ENCODE measurements at places on chromosomes 12 and 14.

DNA sequence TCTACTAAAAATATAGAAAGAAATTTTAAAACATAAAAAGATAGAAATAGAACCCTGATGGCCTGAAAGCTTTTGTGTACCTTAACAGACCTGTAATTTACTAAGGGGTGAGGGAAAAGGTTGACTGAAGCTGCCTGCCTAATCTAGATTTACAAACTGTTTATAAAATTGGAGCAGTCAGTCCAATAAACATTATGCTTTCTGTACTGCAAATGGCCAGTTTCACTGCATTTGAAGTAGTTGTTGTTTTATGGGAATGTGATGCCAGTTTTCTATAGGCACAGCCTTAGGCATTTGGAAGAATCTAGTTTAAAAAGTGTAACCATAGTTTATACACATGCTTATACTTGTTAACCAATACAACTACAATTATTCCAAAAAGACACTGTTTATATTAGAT lies 19.1 kb downstream of the SIX1 start:
- DNase-seq: no peak

GRCh38 chr12:6434205-6435140 lies 10.3 kb upstream of the CD27 start:
- no peak for DNase-seq

- no peak for DNase-seq
Measured at GRCh38 chr12:114480337-114481199, 74.6 kb upstream of the TBX5 start.

DNA sequence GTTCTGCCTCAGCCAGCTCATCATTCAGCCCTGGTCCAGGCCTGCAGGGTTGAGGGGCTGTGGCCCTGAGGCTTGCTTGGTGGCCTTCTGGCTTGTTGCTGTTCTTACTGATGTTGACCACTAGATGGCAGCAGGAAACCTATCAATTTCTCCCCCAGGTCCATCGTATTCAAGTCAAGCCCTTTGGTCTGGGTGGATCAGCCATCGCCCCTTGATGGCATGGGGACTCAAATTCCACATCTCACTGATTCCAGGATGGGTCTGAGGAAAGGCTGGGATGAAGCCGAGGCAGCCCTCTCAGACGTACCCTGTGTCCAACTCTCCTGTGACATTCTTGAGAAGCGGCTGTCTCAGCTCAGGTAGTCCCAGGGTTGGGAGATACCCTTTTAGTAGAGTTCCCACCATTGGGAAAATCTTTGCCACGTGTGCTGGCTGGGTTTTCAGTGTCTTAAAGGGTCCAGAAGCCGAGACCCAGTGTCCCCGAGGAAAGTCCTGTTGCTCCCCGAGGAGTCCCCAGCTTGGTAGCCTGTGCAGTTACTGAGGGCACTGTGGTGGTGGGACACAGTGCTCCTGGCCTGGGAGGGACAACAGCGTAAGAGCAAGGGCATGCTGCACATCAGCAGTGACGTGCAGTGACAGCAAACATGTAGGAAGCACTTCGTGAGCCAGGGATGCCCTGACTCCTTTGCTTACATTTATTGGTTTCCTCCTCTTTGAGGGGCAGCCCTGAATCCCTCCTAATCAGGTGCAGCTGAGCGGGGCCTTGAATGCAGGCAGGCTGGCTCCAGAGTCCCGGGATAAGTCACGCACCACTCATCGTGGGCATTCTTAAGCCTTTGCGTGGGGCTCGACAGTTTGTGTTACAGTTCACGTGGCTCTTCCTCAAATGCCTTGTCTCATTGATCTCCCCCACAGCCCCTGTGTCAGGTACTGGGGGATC lies 58.6 kb downstream of the TSPAN9 start:
- no peak for DNase-seq

DNA sequence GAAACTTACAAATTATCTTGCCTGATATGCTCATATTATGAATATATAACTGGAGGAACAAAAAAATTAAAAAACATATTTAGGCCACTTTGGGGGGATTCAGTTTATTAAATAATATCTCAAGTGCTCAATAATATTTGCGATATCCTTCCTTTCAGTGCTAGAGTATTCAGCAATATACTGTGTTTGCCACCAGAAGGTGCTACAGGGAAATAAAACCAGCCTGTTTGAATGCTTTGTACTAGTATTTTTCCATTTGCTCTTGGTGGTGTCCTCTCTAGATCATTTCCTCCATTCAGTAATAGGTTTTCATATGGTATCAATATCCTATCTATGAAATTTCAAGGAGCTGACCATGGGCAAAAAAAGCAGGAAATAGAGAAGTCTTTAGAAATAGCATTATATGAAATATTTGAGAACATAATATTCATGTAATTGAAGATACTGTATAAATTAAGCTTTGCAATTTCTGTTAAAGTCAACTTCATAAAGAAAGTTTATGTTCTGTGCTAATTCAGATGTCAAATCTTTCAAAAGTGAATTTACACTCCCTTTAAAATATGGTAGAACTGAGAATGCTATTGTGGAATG lies 106.2 kb upstream of the NAV3 start:
- DNase-seq: no peak

DNA sequence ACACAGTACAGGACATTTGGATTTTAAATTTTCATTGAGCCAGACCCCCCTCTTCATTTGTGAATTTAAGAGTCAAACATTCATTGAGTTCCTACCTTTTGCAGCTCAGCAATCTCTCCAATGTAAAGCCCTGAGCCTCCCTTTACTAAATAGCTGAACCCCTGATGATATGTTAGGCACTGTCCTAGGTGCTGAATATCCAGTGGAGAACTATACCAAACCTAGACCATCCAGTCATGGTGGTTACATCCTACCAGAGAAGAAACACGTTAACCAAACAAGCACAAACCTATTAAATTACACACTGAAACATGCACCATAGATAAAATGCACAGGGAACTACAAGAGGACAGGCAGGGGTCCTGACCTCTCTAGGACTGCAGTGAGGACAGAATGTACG lies 1585.3 kb upstream of the TMEM132C start:
- DNase-seq: no peak

DNA sequence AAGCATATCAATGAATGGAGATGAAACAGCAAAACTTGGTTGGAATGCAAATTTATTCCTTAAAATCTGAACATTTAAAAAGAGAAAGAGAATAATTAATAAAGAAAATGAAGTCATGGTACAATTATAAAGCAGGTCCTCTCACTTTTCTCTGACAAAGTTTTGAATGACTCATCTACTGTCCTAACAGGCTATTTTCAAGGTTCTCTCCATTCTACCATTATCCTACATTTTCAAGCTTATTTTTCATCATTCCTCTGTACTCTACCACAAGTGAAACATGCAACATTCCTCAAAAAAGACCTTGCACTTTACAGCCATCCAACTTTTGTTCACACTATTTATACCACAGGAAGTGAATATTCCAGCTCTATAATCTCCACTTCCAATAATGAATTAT lies 36.9 kb upstream of the AP4S1 start:
- no peak for DNase-seq

GRCh38 chr12:102472496-102472895 lies 7.9 kb downstream of the IGF1 start:
- DNase-seq: no peak

DNA sequence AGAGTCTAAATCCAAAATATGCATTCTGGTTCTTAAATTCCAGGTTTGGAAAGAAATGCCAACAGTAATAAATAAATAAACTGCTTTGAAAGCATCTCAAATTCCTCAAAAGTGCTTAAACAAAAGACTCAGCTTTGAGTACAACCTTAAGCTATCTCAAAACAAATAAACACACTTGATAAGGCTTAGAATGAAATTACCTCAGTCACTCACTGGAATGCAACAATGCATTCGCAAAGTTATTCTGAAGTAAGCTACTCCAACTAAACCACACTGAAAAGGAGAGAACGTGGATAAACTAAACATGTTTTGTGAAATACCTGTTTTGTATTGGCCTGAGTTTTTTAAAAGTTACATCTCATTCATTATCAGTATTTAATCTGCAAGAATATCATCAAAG lies 1.2 kb downstream of the SPTSSA start:
- DNase-seq: no peak

GRCh38 chr12:48119834-48120195 lies 651 bp downstream of the PFKM start:
- no peak for DNase-seq

GRCh38 chr12:14956024-14956891 lies 5.1 kb downstream of the ARHGDIB start:
- no peak for DNase-seq

- DNase-seq: no peak
Measured at GRCh38 chr14:22890416-22890815, 7.4 kb downstream of the REM2 start.

GRCh38 chr12:123655420-123655819 lies 15.5 kb upstream of the TCTN2 start:
- DNase-seq: no peak

- DNase-seq: no peak
Measured at GRCh38 chr14:101294136-101294535, 267.2 kb upstream of the DIO3 start.

DNA sequence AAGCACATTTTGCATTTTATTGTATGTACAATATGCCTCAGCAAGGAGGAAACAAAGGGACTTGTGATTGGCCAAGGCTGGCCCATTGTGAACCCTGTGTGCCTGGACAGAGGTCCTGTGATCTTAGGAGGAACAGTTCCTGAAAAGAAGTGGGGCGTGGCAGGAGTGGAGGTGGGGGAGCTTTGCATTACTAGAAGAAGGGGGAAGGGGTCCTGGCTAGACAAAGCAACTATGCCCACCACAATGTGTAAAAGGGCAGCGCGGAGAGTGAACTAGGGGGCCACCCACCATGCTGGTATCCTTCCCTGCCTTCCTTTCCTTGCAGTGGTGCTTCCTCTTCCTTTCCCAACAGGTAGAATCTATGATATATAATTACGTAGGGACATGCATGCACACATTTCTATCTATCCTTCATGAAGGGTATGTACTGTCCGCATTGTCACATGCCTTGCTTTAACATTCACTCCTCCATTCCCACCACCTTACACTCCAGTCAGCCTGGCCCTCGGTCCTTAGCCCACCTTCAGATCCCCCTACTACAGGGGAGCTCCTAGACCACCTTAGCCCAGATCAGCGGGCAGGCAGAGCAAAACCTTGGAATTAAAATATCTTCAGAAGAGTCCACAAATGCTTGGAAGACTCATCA lies 12.5 kb downstream of the KRT8 start:
- no peak for DNase-seq

- no peak for DNase-seq
Measured at GRCh38 chr12:129815846-129816245, 88.0 kb downstream of the TMEM132D start.

GRCh38 chr14:69726761-69727511 lies 40.0 kb upstream of the SRSF5 start:
- peak; percentile 55 for DNase-seq

DNA sequence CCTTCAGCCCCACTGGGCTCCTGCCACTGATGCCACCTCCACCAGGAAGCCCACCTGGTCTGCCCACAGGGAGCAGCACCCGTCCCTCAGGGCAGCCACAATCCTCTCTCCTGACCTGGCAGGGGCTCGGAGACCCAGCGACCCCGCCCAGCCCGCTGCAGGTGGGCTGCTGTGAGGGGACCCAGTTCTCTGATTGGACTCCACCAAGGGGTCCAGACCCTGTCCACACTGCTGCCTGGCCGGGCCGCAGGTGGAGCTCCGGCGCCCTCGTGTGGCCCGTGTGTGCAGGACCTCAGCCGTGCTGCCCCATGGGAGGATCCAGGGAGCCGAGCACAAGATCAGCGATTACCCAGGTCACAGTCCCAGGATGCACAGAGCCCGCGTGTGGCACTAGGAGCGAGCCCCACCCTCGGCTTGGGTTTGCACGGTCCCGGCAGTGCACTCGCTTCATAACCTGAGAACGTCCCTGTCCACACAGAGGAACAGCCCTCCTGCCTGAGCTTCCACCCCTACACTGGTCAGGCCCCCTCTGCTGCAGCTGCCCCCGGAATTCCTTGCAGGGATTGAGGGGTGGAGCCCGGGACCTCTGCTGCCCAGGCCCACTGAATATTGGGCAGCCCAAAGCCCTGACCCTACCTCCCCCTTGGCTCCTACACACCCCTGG lies 35.4 kb upstream of the TMEM179 start:
- no peak for DNase-seq

DNA sequence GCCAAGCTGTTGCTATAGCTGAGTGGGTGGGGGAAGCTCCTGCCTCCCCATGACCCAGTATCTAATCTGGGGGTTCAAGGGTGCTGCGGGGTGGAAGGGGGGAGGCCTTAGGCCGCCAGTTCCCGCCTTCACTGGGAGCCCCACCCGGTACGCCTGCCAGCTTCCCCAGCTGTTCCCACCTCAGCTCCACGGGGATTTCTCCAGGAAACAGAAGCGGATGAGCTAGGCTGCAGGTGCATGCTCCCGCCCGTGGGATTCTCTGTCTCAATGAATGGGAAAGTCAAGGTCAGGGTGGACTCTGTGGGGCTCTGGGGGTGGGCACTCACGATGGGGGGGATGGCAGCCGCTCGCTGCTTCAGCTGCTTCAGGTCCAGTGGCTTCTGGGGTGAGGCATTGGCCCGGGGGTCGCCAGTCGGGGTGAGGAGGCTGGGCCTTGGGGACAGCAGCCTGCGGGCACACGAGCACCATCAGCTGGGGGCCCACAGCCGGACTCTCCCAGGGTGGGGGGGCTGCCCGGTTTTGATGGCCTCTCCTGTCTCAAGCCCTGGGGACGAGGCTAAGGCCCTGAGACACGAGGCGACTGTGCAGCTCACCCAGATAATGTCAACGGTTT lies 68.6 kb downstream of the RFLNA start:
- DNase-seq: no peak

GRCh38 chr14:90580377-90581335 lies 183.8 kb downstream of the CALM1 start:
- DNase-seq: no peak

DNA sequence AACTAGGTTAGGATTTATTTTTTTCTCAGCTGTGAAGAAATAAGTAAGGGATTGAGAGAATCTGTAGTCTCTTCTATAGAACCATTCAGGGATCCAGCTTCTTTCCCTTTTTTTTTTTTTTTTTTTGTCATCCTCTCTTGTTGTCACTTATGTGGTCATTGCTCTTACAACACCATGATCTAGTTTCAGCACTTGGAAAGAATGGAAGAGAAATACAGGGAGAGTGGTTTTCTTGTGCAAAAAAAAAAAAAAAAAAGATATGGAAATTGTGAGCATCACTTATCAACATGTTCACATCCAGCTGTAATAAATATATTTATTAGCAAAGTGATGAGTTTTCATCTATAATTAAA lies 599.3 kb downstream of the SLC6A15 start:
- DNase-seq: no peak

DNA sequence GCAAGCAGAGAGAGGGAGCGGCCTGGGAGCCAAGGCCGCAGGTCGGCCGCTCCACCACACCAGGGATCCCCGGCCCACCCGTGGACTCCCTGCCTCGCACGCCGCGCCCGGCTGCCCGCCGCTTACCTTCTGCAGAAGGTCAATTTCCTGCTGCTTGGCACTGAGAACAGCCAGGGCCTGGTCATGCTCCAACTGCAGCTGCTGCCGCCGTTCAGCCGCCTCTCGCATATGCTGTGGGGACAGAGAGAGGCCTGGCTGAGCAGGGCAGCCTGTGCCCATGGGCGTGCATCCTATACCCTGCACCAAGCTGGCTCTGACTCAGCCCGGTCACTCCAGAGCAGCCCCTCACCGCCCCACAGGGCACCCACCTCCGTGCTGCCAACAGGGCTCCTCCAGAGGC lies 141.1 kb downstream of the PIWIL1 start:
- DNase-seq: no peak

GRCh38 chr12:27779416-27779919 lies 565 bp upstream of the KLHL42 start:
- no peak for DNase-seq
